ENCODE measurements at places on chromosomes 6 and 20. TPM values are rescaled to one million over a fixed set of nuclear protein-coding genes. Genes with fewer than 3 reads are reported as not detected.

DNA sequence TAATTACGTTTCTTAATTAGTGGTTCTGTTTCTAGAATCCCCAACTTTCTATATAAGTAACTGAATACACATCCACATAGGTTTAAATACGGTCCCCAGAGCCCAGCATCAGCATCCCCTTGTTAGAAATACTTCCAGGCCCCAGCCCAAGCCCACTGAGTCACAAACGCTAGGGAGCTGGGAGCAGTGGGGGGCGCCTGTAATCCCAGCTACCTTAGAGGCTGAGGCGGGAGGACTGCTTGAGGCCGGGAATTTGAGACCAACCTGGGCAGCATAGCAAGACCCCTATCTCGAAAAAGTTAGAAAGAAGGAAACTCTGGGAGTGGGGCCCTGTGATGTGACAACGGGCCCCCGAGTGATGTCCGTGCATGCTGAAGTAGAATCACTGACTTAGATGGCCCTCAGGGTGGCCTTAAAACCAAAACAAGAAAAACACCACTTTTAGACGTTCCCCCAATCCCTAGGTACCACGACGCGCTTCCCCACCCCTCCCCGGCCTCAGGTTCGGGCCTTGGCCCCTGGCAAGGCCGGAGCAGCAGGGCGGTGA, 1.3 kb upstream of the PPP1R3G start:
- no peak for DNase-seq
- no peaks in the 10 kb centered on the region for H3K27me3 ChIP-seq
- H3K4me1 ChIP-seq = no peaks in the 10 kb centered on the region

Gene CYB5R4
- 33.6 TPM for total RNA-seq

Gene MACROD2
- not detected for total RNA-seq

Gene TMEM151B
- total RNA-seq = not detected

GRCh38 chr20:1509237-1509636, 18.0 kb upstream of the SIRPB2 start:
- no peak overlapping the region for H3K27ac ChIP-seq
- DNase-seq = no peak
- no peaks in the 10 kb centered on the region for H3K4me1 ChIP-seq
- no peaks in the 10 kb centered on the region for H3K27me3 ChIP-seq
- no peak overlapping the region for H3K4me3 ChIP-seq

- DNase-seq = no peak
- no peak overlapping the region for H3K27ac ChIP-seq
- no peaks in the 10 kb centered on the region for H3K36me3 ChIP-seq
- no peaks in the 10 kb centered on the region for H3K4me1 ChIP-seq
- H3K27me3 ChIP-seq = no peaks in the 10 kb centered on the region
Observed at GRCh38 chr20:42594011-42594410, 595.7 kb downstream of the PTPRT start.

Gene ABHD12
- 27.6 TPM for total RNA-seq

DNA sequence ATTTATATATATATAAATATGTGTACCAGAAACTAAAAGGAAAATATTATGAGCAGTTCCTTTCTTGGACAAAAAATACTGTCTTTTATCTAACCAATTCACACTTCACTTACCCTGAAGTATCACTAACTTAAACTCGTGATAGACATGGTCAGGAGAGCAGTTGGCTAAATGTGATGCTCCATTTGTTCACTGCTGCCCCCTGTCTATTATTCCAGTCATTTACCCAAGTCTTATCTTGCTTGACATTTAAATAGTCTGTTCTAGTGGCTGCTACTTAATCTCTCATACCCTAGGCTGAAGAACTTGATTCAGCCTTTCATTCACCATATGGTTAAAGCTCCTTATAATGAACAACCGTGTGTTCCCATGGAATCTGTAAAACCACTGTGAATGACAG, 789.6 kb upstream of the EYS start:
- no peaks in the 10 kb centered on the region for H3K36me3 ChIP-seq
- no peak overlapping the region for H3K27ac ChIP-seq
- H3K4me3 ChIP-seq = no peak overlapping the region
- no peaks in the 10 kb centered on the region for H3K4me1 ChIP-seq
- no peaks in the 10 kb centered on the region for H3K27me3 ChIP-seq
- DNase-seq = no peak

Gene SRSF12
- 0.71 TPM for total RNA-seq

- DNase-seq = no peak
- no peaks in the 10 kb centered on the region for H3K36me3 ChIP-seq
- no peaks in the 10 kb centered on the region for H3K4me1 ChIP-seq
- no peak overlapping the region for H3K4me3 ChIP-seq
Observed at GRCh38 chr6:99241905-99242534, 107.5 kb downstream of the FAXC start.

Gene KCNK17
- total RNA-seq = not detected

Gene RIOK1
- total RNA-seq = 59.4 TPM

GRCh38 chr6:3966426-3966825, 112.5 kb downstream of the FAM217A start:
- no peaks in the 10 kb centered on the region for H3K4me1 ChIP-seq
- DNase-seq = no peak
- no peak overlapping the region for H3K4me3 ChIP-seq

- no peaks in the 10 kb centered on the region for H3K27me3 ChIP-seq
- DNase-seq = no peak
- H3K36me3 ChIP-seq = no peaks in the 10 kb centered on the region
- H3K4me1 ChIP-seq = no peaks in the 10 kb centered on the region
- H3K27ac ChIP-seq = no peak overlapping the region
Observed at GRCh38 chr6:139868576-139868975, 494.1 kb upstream of the CITED2 start.

Gene PKIB
- not detected for total RNA-seq

DNA sequence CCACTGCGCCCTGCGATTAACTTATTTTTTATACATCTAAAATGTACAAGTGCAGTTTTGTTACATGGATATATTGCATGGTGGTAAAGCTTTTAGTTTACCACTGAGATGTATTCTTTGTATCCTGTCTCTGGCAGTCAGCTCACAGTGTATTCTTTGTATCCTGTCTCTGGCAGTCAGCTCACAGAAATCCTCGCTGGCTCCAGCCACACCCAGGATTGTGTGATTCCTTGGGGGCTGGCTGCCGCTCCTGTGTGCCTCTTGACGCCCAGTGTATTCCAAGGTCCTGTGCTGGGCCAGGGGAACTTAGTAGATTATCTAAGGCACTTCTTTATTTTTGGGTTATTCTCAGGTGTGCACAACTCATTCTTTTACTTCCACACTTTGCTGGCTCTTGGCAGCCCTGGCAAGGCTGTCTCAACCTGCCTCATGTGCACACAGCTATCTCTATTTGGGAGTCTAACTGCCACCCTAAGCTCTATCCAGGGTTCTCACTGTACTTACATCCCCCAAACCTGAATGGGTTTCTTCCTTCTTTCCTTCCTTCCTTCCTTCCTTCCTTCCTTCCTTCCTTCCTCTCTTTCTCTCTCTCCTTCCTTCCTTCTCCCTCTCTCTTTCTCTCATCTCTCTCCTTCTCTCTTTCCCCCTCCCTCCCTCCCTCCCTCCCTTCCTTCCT, 12.4 kb upstream of the RNF24 start:
- H3K4me1 ChIP-seq = no peaks in the 10 kb centered on the region
- no peaks in the 10 kb centered on the region for H3K36me3 ChIP-seq
- H3K4me3 ChIP-seq = no peak overlapping the region
- H3K27ac ChIP-seq = no peak overlapping the region
- DNase-seq = no peak

Measured in CD8-positive, alpha-beta memory T cell (primary cell).